ENCODE measurements at places on chromosomes 3 and 15.

GRCh38 chr3:159761848-159762635 lies 226.6 kb upstream of the IL12A start:
- no peak for DNase-seq

- DNase-seq: no peak
Measured at GRCh38 chr3:61381745-61382392, 130.6 kb upstream of the FHIT start.

DNA sequence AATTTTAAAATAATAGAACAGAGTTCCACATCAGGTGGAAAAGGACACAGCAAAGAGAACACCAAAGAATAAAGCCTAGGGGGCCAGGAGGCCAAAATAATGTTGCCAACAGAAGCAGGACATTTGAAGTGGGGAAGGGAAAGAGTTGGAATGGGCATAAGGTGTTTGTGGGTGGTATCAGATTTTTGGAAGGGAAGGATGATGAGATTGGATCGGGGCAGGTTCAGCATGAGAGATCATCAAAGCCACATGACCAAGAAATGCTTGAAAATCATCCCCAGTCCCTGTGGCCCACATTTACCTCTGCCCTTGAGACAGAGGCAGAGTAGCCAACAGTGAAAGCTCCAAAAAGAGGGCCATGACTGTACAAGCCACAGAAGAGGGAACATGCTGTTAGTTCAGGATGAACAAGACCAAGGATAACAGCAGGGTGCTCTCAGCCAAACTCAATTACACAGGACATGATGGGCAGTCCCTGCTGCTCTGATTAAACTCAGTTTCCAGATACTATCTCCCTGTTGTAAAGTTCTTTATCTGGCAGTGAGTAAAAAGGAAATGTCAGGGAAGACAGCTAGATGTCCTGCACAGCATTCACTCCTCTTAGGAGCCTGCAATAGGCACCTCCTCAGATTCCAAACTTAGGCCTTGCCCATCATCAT lies 32.5 kb downstream of the RAB27A start:
- DNase-seq: no peak

- no peak for DNase-seq
Measured at GRCh38 chr3:160451602-160452001, 2.0 kb upstream of the TRIM59 start.

GRCh38 chr15:66599536-66600239 lies 33.9 kb upstream of the LCTL start:
- no peak for DNase-seq

DNA sequence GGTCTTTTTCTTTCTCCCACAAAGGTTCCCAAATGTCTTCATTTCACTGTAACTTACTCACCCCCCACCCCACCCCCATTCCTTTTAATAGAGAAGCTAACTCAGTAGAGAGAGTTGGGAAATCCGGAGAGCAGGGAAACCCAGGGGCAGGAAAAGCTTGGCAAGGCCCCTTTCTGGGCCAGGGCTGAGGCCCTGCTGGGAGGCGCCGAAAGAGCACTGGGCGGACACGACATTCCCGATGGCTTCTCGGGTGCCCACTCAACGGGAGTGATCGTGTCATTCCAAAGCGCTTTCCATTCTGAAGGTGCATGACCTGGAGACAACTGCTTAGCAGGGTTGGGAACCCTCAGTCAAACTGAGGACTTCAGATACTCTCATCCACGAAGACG lies 1.6 kb upstream of the DALRD3 start:
- DNase-seq: no peak

DNA sequence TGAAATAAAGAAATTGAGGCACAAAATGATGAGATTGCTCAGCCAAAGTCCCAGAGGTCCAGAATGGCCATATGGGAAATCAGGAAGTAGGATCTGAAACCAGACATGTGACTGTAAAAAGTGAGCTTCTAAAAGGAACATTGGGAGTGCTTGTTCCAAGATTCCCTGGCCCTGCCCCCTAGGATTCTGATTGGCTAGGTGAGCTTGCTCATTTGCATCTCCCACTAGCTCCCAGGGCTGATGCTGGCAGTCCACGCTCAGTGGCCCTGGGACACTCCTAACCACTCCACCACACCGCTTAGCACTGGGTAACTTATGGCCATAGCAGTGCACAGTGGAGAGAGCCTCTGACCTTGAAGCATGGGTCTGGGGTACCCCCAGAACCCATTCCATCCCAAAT lies 326.7 kb downstream of the NTRK3 start:
- no peak for DNase-seq

DNA sequence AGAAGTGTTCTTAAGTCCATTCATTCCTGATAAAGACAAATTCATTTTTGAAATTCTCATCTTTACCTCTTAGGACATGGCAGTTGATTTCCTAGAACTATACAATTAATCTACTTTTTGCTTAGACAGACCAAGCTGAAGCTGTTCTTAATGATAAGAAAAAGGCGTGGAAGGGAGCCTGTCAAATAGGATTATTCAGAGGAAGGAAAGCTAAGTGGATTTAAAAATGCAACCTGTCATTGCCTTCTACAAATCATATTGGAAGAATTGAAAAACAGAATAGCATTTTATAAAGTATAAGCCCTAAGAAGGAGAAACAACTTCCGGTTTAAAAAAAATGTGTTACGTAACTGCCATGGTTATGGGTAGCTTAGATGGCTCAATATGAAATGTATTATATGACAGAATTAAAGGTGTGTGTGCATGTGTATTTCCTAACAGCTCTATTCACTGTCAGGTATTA lies 81.2 kb upstream of the RAP2B start:
- DNase-seq: no peak

DNA sequence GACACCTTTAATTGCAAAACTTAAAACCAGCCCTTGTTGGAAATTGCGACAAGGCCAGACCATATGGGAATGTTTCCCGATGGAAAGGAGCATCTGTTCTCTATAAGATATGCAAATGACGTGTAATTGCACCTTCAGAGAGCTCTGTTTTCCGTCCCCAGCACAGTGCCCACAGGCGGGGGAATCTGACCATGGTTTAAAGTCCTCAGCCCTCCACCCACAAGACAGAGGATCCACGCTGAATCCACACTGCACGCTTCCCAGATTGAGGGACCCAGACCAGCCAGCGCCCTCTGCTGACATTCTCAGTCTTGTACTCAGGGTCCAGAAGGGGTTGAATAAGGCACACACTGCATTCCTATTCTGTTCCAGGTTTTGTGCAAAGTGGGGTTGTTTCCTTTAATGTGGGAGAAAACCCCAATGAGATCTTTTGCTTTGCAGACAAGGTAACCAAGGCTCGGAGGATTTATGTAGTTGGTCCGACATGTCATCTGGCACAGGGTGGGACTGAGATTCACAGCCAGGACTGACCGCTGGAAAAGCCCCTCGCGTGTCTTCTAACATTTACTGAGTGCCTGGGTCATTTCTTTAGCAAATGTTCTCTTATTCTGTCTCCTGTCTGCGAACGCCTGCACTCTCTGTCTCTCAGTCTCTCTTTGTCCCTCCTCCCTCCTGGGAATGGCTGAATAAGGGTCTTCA lies 36.8 kb upstream of the KLHL25 start:
- DNase-seq: no peak

GRCh38 chr3:59653405-59654122 lies 603.7 kb upstream of the CFAP20DC start:
- DNase-seq: no peak

- no peak for DNase-seq
Measured at GRCh38 chr3:194867270-194867983, 181.7 kb downstream of the FAM43A start.

DNA sequence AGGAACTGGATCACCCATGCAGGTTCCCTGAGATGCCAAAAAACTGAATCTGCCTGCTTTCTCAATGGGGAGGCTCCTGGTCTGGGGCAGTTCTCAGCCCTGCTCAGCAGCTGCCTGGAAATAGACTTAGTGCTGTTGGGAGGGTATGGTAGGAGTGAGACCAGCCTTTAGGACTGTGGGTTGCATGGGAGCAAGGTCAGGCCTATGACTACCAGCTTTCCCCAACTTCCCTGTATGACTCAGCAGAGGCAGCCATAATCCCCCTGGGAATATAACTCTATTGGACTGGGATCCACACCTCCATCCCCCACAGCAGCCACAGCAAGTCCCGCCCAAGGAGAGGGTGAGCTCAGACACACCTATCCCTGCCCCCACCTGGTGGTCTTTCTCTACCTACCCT lies 87.0 kb downstream of the CFAP44 start:
- no peak for DNase-seq

DNA sequence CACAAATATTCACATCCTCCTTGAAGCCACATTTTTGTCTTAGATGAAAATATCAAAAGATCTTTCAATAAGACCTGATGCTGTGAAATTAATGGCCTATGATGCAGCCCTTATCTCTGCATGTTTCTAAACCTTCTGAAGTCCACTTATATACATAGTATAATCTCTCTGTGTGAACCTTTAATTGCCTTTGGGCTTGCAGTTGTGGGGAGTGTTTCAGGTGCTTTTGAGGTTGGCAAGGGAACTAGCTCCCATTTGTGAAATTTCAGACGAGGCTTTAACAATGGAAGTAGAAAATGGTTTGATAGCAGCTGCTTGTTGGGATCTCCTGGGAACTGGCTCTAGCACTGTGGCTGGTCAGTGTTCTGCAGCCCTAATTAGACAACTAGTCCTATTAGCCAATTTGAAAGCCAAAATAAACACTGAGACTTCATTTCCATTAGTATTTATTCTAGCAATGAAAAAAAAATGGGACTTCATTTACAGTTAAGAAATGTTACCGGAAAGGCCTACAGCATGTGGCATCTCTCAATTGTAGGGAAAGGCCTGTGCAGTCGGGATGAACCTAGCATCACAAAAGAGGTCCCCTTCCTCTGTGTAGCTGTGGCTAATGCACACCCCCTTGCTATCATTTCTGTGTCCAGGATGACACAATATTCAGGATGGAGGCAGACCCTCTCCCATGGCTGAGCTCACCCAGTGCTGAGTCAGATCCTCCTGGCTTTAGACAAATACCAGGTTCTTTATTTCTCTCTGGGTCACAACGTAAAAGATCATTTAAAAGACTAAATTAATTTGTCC lies 140.7 kb upstream of the TRIM42 start:
- DNase-seq: no peak

GRCh38 chr3:158148218-158148617 lies 38.3 kb downstream of the RSRC1 start:
- DNase-seq: no peak

GRCh38 chr3:190701096-190701532 lies 161.4 kb downstream of the GMNC start:
- DNase-seq: no peak

- DNase-seq: no peak
Measured at GRCh38 chr15:64755427-64755940, 19.9 kb downstream of the RBPMS2 start.

DNA sequence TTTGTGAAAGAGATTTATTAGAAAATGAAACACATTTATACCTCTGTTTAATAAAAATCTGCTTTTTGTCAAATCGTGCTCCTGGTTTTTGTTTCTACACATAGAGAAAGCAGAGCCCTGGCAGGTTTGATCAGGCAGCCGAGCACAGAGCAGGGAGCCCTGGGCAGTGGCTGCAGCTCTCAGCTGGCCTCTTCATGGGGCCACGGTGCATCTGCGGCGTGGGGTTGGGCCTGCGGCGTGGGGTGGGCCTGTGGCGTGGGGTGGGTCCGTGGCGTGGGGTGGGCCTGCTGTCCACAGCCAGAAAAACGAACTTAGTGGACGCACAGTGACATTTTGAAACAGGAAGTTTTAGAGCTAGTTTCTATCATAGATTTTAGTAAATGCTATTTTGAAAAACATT lies 10.6 kb downstream of the GOLGA6L2 start:
- no peak for DNase-seq

- DNase-seq: no peak
Measured at GRCh38 chr3:42535981-42536784, 33.7 kb downstream of the VIPR1 start.

- no peak for DNase-seq
Measured at GRCh38 chr3:171286580-171287249, 173.5 kb downstream of the TNIK start.

- DNase-seq: no peak
Measured at GRCh38 chr3:64160000-64160695, 65.1 kb downstream of the PRICKLE2 start.

- DNase-seq: no peak
Measured at GRCh38 chr3:52444860-52445793, at the start of gene SEMA3G. SEMA3G (minus strand) TSS chr3:52445103; CDS start chr3:52445027, 76 bp downstream.
